ENCODE measurements at places on chromosomes 12 and 14.

DNA sequence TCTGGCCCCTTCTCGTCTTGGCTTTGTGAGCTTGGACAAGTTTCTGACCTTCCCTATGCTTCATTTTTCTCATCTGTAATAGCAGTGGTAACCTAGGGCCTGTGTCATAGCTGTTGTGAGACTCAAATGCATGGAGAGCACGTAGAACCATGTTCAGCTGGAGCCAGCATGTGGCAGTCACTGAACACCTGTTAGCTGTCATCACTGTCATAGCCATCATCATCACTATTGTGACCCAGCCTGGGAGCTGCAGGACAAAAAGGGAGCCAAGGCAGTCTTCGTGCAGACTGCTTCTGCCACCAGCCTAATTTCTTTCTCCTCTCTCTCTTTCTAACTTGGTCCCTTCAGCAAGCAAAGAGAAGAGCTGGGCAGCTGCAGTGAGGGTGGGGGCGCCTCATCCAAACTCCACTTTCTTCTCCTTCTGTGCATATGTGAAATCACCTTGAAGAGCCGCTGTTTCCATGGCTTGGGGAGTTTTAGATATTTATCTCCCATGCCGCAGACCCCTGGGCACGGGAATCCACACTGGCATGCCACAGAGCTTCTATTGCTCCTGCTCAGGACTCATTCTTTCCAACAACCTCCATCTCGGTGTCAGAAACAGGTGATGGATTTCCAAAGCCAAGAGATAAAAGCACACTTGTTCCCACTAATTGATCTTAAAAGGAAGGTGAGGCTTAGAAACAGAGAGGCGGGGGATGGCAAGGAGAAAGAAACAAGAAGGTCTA is 87.0 kb downstream of the SRRM4 start:
- no peak for DNase-seq

GRCh38 chr12:100992194-100992593 is 197.6 kb downstream of the ANO4 start:
- no peak for DNase-seq

GRCh38 chr14:96256407-96256806 is 397 bp downstream of the BDKRB1 start:
- no peak for DNase-seq

DNA sequence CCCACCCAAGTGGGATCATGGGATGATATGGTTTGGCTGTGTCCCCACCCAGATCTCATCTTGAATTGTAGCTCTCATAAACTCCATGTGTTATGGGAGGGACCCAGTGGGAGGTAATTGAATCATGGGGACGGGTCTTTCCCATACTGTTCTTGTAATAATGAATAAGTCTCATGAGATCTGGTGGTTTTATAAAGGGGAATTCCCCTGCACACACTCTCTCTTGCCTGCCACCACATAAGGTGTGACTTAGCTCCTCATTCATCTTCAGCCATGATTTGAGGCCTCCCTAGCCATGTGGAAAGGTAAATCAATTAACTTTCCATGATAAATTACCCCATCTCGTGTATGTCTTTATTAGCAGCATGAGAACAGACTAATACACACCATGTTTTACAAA is 109.2 kb downstream of the IGF1 start:
- DNase-seq, result no peak

- no peak for DNase-seq
Measured at GRCh38 chr12:123134271-123134671, 16.6 kb downstream of the PITPNM2 start.

Measured in Right ventricle myocardium superior (tissue), 1 donor.